ENCODE measurements at places on chromosomes 7 and 10.

DNA sequence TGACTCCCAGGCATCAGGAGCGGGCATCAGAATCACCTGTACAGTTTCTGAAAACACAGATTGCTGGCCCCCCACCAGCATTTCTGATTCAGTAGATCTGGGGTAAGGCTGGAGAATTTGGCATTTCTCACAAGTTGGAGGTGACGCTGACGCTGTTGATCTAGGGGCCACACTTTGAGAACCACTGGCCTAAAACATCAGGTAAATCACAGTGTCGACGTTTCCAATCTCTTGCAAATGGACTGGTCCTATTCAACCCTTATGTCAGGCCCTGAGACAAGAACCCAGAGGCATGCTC, 564.0 kb downstream of the KCNMA1 start:
- DNase-seq: no peak

- DNase-seq: no peak
Observed at GRCh38 chr7:40162516-40162915, 27.7 kb downstream of the SUGCT start.

DNA sequence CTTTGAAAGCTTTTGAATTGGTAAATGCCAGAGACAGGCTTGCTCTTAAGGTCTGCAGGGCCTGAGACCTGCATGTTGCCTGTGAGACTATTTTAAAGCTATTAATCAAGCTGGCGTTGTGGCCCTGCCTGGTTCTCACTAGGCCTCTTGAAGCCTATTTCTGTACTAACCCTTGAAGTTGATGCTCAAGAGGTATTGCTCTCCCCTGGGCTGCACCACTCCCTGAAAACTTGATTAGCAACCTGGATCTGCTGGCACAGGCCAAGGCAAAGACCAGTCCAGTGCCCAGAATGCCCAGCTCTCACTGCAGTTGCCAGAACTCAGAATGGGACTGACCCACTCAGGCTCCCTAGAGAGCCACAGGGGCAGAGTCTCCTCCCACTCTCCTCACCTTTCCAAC, 220.0 kb upstream of the MEOX2 start:
- DNase-seq: no peak

GRCh38 chr10:103854265-103854685, 1.1 kb downstream of the SH3PXD2A start:
- DNase-seq: no peak

DNA sequence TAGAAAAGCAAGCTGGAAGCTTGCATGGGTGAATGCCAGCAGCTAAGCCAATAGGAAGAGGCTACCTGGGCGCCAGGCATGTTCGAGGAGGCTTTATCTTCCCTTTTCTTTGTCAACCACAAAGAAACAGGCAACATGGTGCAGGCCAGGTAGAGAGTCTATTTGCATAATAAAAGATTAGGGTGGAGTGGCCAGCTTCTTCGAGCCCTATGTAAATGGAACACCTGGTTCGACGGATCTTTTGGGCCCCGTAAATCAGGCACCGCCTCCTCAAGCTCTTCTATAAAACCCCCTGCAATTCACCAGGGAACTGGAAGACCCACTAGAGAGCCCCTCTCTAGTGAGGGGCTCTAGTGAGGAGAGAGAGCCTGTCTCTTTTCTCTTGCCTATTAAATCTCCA, 1106.2 kb upstream of the CELF2 start:
- no peak for DNase-seq

DNA sequence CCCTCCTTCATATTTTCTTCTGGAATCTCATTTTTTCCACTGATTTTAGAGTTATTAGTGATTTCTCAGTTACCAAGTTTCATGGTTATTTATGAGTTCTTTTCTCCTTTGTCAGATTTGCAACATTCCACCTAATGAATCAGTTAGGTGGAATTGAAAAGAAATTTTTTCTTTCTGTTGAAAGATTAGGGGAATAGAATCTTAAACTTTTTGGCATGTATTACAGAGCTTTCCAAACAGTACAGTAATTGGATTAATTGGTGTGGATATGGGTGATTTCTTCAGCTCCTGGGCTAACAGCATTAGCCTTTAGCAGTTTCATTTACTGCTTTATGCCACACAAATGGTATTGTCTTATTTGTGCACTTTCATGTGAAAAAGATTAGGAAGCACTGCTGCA, 17.0 kb downstream of the STAM start:
- no peak for DNase-seq

DNA sequence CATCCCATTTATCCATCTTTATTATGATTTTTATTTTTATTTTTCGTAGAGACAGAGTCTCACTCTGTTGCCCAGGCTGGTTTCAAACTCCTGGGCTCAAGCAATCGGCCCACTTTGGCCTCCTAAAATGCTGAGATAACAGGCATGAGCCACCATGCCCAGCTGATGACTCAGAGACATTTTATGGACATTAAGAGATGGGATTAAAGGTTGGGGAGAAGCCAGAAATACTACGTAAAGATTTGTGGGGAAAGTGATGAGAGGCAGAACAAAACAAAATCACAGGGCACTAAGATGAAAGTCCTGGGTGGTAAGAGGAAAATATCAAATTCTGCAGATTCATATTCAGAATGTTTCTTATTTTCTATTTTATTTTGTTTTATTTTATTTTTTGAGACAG, 7.6 kb downstream of the WNT8B start:
- no peak for DNase-seq

- DNase-seq: peak; percentile 56
Observed at GRCh38 chr10:70348228-70348850, 34.1 kb downstream of the LRRC20 start.

DNA sequence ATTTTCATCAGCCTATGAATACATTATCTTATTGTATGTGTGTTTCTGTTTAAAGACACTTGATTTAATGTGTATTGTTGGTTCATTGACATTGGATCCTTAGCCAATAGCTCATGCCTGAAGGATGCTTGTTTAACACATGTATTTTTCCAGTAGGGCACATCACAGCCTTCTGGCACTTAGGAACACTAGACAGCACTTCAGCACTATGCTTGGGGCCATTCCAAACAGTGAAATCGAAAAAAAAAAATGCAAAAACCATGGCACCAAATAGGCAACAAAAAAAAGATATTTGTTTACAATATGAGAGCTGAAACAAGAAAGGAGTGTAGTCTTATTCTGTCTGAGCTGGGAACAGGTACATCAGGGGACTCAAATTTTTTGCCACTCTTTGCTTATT, 262.8 kb downstream of the SLC25A13 start:
- no peak for DNase-seq

DNA sequence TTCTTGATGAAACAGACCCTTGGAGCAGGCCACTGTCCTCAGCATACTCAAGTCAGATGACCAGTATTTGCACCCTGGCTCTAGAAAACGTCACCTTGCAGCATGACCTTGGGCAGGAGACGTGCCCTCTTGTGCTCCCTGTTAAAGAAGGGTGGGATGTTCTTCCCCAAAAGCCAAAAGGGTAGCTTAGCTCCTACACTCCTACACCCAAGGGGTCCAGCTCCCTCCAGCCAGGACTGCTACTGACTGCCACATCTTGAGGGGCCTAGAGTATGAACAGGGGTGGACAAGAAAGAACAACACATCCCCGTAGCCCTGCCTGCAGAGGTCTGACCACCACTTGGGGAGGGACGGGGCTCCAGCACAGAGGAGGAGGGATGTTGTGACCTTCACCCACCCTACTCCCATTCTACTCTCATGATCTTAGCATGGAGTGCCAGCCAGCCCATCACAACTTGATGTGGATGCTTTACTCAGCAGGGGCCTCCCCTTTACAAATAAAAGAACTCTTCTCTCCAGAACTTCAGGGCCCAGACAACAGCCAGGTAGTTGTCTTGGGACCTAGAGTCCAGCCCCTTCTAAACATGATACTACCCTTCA, 165.3 kb upstream of the ZMIZ1 start:
- DNase-seq: no peak

DNA sequence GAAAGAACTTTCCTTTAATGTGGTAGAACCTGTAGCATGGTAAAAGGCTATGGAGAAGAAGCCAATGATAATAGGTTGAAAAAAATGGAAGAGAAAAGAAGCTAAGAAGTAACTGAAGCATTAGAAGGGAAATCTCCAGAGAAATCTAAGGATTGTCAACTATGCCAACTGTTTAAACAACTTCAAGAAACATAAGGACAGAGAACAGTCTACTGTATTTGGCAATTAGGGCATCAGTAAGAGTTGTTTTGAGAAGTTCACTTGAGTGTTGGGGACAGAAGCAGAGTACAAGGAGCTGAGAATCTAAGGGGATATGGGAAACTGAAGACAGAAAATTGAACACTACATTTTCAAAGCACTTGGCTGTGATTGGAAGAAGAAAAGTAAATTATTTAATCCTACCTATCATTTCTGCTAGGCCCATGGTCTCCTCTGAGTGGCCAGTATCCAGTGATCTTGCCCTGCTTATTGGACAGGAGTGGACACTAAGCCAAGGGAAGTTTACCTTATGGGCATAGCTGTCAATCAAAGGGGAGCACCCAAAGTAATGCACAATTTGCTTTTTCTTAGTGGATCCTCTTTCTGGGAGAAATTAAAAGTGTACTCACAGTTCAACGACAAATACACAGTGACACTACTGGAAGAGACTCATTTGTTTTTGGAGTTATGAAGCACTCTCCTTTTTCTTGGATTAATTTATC, 56.4 kb upstream of the CCDC71L start:
- DNase-seq: no peak

- no peak for DNase-seq
Observed at GRCh38 chr10:113686028-113686427, 6.3 kb downstream of the CASP7 start.

DNA sequence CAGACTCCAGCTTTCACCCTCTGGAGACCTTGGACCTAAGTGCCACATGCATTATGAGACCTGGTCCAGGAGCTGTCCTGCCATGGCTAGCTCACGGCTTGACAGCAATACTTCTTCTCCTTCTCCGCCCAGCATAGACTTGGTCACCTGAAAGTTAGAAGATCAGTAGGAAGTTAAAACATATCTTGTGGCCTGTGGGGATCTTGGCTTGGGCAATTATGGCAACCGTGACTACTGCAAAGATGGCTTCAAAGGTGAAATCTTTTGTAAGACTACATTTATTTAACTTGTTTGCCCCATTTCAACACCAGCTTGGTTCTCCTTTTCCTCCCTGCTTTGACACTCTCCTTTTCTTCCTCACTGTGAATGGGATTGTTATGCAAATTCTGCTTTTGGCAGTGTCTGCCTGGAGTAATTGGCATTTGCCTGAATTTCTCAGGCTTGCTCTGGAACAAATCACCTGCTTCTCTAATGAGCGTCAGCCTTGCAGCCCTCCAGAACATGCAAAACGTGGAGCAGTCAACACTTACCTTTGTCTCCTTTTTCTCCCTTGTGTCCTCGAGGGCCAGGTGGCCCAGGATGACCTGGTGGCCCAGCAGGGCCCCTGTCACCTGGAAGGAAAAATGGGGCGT, 53.4 kb downstream of the COL17A1 start:
- DNase-seq: peak; percentile 3

DNA sequence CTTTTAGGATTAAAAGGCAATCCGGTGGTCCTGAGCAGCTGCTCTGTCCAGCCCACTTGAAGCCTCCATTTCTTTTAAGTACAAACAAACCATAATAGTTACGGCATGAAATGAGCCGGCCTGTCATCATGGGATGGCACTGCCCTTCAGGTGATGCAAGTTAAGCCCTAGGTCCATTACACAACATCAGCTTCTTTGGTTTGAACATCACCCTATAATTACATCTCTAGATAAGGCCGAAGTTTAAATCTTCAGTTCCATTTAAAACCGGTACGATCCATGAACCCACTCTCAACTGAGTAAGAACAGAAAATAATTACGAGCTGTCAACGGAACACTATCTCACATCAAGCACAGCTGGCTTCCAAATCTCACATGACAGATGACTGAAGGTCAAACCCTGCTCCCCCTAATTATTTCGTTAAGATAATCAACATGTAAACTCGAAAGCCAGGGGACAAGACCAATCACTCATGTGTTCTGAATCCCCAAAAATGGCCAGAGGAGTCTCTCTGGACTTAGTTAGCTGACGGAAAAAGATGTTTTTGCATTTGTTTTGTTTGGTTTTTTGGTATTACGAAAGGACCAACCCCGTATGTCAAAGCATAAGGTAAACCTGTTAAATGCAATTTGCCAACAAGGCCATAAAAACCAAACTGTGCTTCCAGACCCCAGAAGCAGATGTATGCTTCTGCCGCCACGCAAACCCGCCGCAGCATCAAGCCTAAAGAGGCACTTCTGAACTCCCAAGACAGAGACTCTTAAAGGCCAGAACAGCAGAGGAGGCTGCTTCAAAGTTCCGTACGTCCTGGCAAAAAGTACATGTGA, 10.8 kb downstream of the GNA12 start:
- no peak for DNase-seq

GRCh38 chr7:47525066-47525623, 56.8 kb downstream of the TNS3 start:
- no peak for DNase-seq

GRCh38 chr10:87656431-87657072, 3.1 kb upstream of the PAPSS2 start:
- DNase-seq: peak; percentile 68

GRCh38 chr10:127346604-127347003, 150.2 kb upstream of the INSYN2A start:
- DNase-seq: peak; percentile 53

DNA sequence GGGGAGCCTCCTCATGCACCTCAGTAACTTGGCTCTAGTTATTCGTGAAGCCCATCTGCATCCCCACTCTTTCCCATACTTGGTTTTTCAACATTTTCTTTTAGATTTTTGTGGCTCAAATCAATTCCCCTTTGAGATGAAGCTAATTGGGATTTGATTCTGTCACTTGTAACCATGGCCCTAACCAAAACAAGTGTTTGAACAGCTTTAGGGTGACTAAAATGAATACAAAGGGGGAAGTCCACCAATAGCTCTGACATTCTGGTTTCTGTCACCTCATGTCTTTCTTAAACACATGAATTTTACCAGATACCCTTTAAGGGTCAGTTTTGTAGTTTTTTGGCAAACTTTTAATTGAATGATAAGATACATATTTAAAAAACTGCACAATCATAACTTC, 87.0 kb downstream of the PCGF5 start:
- DNase-seq: peak; percentile 43

DNA sequence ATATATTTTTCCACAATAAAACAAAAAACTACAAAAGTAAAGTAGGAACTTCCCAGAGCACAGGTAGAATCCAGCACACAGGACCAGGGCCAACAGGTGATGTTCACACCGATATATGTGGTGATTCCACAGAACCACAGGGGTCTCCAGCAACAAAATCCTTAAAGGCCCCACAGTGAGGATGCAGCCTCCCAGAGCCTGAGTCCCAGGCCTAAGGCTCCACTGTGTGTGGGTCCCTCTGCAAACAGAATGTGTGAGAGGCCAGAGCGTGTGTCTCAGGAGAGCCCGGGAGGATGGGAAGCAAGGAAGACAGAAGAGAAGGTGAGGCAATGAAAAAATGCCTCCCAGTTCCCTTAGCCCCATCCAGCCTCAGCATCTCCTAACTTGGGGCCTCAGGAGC, 173.9 kb downstream of the GRID1 start:
- DNase-seq: no peak
